ENCODE measurements at places on chromosomes 6 and 20.

- no peak for DNase-seq
Measured at GRCh38 chr6:119661628-119662027, 312.1 kb upstream of the MAN1A1 start.

DNA sequence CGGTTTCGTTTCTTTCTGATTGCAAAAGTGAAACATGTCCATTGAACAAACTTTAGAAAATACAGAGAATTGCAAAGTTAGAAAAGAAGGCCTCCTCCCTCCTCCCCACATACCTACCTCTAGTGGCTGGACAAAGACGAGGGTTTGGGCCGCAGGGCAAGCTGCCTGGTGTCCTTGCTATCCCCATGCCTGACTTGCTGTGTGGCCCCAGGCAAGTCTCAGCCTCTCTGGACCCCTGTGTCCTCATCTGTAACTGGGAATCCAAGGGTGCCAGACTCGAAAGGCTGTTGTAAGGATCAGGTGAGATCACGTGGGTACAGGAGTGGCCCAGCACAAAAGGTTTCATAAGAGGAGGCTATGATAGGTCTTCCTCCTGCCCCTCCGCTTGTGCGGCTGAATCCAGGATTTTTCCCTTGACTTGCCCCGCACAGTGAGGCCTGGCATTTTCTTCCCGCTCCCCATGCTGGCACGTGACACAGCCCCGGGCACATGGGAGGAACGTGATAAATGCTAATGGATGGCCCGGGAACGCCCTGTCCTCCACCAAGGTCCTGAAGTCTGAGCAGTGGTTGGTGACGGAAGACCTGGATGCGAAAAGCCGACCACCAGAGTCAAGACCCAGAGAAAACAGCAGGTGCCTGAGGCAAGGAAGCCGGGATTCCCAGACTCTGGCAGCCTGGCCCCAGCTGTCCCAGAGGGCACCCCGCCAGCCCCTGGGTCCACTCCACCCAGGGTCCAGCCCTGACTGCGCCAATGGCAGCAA is 55.8 kb downstream of the UBE2V1 start:
- DNase-seq: no peak

- no peak for DNase-seq
Measured at GRCh38 chr6:165013701-165014100, 295.7 kb downstream of the C6orf118 start.

DNA sequence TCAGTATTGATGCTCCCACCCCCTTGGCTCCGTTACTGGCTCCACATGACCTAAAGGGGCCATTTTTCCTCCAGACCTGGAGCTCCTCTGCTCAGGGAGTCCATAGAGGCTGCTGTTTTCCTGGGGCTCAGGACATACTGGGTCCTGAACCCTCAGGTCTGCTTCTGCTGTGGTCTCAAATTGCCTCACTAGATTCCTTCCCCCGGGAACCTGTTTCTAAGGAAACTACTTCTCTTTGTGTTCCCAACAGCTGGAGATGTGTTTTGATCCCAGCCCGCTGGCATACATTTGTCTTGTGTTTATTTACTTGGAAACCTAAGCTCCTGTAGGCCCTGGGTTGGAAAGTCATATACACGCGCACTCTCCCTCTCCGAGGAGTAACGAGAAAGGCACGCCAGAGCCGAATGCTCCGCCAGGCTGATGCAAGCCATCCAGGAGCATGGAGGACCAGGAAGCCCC is 222.8 kb downstream of the UST start:
- DNase-seq: peak; percentile 24

DNA sequence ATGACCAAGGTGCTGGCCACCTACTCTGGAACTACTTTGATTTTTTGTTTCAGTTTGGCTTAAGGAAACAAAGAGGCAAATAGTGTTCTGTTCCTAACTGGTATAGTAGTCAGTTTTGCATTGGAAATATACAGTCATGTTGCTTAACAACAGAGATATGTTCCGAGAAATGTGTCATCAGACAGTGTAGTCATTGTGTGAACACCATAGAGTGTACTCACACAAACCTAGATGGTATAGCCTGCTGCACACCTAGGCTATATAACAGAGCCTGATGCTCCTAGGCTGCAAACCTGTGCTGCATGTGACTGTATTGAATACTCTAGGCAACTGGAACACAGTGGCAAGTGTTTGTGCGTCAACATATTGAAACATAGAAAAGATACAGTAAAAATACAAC is 80.4 kb downstream of the ARID1B start:
- DNase-seq: peak; percentile 78

- no peak for DNase-seq
Measured at GRCh38 chr6:147676495-147677199, 168.2 kb downstream of the SAMD5 start.

GRCh38 chr20:59661621-59662020 is 57.3 kb downstream of the PHACTR3 start:
- no peak for DNase-seq

DNA sequence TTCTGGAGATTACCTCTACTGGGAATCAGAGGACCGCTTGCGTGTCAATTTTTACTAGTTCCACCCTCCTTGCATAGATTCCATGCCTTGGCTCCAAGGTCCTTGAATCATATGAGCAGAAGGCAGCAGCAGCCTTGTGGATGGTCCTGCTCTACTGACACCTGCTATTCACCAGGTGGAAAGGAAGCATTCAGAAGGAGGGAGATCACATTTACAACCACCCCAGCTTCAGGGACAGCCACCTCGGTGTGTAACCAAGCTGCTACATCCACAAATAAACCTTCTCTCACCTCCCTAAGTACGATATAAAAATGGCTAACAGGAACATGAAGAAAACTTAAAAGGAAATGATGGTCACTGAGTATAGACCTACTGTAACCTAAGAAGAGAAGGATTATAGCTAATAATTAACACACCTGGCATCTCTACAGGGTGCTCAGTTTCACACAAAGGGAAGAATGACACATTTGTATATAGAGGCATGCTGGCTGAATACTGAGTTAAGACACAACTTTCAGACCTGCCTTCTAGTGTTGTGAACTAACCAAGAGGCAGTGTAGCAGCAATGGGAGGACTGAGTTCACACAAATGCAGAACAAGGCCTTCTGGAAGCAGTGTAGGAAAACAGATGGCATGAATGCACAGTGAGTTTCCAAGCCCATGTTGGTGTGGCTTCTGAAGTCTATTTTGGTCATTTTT is 46.3 kb upstream of the SRPK1 start:
- DNase-seq: no peak

GRCh38 chr6:27605401-27606342 is 132.8 kb upstream of the ZNF184 start:
- DNase-seq: peak; percentile 91

- no peak for DNase-seq
Measured at GRCh38 chr6:66344796-66345195, 637.8 kb upstream of the EYS start.

DNA sequence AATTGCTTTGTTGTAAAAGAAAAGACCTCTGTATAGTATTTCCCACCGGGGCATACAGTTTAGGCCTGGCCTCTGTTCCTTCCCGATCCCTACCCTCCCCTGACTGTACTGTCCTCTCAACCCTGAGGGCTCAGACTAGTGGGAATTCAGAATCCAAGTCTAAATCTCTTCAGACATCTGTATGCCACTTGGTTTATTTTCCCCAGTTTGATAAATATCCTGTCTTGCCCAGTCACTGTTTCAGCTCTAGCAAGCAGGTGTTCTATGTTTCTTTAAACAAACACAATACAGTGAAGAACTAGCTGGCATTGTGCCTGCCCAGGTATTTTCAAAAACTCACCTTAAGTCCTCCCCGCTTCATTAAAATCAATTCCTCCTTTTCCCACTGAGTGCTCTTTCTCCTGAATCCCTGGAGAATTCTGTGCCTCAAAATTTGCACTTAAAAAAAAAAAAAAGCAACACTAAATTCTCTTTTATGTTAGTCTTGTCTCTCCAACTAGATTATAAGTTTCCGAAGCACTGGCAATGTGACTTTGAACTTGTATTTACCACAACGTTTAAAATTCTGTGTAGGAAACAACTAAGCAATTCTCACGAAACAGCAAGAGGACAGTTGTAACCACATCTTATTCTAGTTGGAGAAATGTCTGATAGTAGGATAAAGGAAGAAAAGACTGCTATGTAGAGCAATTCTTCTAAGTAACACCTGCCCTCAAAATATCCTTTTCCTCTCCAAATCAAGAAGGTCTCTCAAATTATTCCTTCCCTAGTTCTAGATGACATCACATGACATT is 112.0 kb upstream of the CARMIL1 start:
- DNase-seq: no peak

- no peak for DNase-seq
Measured at GRCh38 chr6:107624541-107624940, 134.6 kb downstream of the SOBP start.

DNA sequence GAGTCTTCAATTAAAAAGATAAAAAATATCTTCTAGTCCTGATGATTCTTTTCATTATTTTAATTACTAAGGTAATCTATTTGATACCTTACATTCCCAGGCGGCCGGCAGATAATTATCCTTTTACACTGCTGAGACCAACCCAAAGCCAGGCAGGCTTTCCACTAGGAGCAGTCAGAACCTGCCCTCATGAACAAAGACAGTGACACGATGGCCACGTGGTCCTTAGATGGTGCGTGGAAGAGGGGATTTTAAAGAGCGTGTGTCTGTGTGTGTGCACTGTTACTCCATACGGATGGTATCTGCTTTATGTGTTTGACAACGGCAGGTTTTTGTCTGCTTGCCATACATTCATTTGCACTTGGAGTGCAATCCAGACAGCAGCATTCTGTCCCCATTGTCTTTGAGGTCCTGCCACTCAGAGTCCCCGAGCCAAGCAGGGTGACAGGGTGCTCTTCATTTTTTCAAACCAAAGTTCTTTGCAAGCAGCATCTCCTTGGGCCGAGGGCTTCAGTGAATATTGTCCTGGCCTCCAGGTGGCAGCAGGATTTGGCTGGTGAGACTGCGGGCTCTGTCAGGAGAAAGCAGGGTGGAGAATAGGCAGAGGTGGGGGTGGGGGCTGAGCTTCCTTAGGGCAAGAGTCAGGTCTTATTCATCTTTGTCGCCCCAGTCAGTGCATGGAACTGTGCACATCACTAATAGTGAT is 260.5 kb downstream of the NRN1 start:
- DNase-seq: no peak

DNA sequence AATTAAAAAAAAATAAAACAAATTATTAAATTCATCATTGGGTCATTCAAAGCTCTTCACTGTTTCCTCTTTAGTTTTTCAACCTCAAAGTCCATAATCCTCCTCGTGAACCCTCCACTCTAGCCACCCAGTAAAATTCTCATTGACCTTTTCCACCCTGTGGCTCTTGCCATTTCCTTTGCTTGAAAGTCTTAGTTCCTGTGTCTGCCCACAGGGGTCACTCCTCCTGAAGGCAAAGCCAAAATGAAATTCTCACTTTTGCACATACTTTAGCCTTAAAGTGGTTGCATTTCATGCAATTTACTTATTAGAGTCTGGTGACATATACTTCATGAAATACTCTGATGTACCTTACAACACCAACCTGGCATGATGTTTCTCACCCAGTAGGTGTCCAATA is 263.7 kb downstream of the BMP2 start:
- peak; percentile 0 for DNase-seq

- DNase-seq: peak; percentile 95
Measured at GRCh38 chr6:142378138-142378875, 76.5 kb downstream of the ADGRG6 start.

GRCh38 chr6:147381712-147382111 is 126.8 kb upstream of the SAMD5 start:
- no peak for DNase-seq

DNA sequence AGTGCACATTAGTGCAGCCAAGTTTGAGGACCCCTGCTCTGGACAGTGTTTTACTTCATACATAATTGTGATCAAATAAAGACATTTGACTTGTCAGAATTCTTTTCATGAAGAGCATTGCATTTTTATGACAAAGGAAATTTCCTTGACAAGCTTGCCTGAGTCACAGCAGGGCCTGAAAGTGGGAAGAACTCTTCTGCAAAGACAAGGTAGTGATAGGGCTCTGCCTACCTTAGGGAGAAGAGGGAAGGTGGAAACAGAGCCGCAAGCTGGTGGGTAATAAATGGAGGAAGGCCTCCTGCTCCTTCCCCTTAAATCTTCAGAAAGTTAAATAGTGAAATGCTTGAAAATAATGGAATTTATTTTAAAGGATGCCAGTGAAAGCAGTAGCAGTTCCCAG is 118.2 kb downstream of the DHX35 start:
- no peak for DNase-seq

DNA sequence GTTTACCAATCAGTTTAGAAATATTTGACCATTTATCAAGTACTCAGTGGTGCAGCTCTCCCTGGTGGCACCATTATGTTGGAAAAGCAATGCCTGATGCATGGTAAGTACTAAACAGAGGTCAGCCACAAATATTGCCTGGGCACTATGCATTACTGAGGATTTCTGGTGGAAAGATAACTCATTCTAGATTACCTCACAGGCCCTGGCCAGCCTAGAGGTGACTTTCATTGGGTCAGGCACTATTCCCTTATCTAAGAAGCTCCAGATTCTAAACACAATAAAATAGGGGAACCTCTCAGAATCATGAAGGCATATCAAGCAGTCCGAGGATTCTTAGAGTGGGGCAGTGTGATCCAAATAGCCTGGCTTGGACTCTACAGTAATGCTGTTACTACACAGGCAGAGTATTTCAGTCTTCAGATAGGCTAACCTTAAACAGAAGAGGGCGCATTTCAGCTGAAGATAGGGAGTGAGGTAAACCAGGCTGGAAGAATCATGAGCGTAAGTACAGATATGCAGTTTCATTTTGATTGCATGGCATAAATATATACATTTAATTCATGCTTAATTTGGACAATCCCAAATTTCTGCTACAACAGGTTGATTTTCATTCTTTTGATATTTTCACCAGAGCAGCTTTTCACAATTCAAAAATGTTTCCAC is 12.1 kb downstream of the LGSN start:
- DNase-seq: peak; percentile 78

- DNase-seq: peak; percentile 98
Measured at GRCh38 chr6:37134396-37135191, 35.4 kb upstream of the PIM1 start.

GRCh38 chr20:51460569-51461265 is 81.8 kb downstream of the NFATC2 start:
- no peak for DNase-seq

DNA sequence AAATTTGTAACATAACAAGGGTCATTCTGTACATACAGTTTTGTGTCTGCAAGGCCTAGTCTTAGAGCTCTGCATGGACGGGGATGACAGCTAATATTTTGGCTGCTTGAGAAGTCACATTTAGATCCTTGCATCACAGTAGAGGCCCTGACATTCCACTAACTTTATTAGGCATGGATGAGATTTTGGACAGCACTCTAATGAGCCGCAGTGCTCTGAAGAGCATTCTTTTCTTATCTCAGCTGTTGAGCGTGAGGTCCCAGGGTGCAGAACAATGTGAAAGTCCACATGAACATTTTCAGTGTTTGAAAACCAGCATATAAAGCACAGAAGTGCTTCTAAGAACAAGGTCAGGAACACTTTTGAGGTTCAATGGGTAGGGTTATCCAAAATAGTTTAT is 58.9 kb downstream of the IPCEF1 start:
- no peak for DNase-seq

Measured in cardiac fibroblast (primary cell).